Activated CD8-positive, alpha-beta memory T cell treated with anti-CD3 and anti-CD28 coated beads, Interleukin-2, amount 50 U/mL, for 4 hours (primary cell): ENCODE measurements at places on chromosomes 6 and 20.

GRCh38 chr20:62944746-62945145 lies 6.8 kb downstream of the GID8 start:
- DNase-seq = no peak

DNA sequence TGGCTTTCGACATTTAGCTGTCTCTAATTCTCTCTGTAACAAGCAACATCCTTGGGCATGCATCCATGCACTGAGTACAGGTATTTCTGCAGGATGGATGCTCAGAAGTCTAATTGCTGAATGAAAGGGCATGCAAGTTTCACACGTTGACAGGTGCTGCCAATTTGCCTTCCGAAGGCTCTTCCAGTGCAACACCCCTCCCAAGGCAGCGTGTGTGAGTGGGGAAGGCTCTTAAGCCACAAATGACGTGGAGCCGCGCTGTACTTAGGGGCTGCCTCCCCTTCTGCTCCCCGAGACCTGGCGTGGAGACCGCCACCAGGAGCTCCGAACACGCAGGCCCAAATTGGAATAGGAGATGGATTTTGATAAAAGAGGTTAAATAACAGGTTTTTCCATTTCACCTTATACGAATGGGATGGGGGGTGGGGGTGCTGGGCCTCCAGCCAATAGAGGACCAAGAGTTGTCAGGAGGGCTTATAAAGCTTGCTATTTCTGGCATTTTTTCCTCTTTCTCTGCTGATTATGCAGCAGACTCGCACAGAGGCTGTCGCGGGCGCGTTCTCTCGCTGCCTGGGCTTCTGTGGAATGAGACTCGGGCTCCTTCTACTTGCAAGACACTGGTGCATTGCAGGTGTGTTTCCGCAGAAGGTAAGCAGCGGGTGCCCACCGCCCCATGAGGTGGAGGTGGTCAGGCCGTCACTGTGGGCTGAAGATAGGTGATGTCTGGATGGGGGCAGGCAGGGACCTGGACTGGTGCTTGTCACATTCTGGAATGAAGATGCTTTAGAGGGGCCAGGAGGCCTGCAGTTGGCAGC lies 30.9 kb downstream of the TOX2 start:
- no peak for DNase-seq

GRCh38 chr6:143058987-143059386 lies 1.7 kb upstream of the AIG1 start:
- no peak for DNase-seq

GRCh38 chr6:139961190-139961589 lies 586.7 kb upstream of the CITED2 start:
- no peak for DNase-seq

DNA sequence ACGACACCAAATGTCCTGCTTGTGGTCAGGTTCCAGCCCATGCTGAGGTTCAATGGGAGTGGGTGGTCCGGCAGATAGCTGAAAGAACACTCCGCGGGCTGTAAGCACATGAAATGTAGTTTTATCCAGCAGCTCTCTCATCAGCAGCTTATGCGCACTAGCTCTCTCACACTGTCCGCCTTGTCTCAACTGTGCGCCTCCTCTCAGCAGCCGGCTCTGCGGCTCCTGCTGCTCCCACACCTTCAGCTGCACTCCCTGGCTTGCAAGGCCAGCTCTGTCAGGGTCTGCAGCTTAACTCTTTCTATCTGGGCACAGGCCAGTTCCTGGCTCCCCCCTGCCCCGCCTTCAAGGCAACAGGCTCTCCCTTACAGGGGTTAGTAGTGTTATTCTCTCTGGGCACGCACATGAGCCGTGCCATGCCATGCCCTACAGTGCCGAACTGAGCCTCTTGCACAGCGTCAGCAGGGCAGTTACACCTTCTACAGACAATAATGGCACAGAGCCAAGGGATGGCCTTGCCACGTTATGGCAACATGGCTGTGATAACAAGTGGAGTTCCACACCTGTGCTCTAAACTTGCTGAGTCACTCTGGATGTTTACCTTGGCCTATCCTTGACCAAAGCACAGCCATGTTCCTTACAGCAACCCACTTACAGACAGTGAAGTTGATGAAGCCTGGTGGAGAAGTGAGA lies 84.0 kb upstream of the LRFN2 start:
- no peak for DNase-seq

- DNase-seq = no peak
These were observed 142.4 kb downstream of the FNDC1 start for GRCh38 chr6:159311618-159312017.

DNA sequence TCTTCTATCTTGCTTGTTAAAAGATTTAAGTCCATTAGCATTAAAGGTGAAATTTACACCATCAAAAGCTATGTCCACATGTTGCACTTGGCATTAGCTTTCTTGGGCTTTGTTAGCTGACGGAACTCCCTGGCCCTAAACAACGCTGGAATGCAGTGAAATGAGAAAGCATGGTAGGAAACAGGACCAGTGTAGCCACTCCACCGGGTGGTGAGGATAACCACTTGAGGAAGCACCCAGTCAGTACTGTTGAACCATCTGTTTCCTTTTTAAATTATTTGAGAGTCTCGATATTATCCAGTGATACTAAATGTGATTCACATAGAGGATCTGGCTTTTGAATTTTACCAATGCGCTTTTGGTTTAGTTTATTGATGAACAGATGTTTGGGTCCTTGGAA lies 374.9 kb upstream of the NOX3 start:
- no peak for DNase-seq
